ENCODE measurements at places on chromosomes 11 and 22. TPM values are rescaled to one million over a fixed set of nuclear protein-coding genes. Genes with fewer than 3 reads are reported as not detected.
A peak's percentile ranks its signal among the peaks of the same experiment; 100 is the strongest.

- no peak for DNase-seq
Observed at GRCh38 chr22:19240813-19241592, 50.5 kb downstream of the CLTCL1 start.

DNA sequence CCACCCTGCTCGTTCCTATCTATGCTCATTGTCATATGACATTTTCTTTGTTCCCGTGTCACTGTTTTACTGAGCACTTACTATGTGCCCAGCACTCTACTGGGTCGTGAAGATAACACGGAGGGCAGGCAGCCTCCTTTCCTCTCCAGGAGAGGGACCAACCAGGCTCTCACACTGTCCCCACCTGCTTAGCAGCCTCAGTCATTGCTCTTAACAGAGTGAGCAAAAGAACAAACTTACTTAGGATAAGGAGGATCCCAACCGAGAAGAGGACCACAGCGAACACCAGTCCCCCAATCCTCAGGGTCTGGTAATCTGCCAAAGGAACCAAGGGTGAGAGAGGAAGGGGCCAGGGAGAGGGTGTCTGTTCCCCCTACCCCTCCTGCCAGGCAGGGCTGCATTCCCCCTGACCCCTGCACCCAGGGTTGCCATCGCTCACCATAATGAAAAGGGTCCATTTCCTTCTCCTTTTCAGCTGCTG, 17.0 kb upstream of the FXYD2 start:
- no peak for DNase-seq

DNA sequence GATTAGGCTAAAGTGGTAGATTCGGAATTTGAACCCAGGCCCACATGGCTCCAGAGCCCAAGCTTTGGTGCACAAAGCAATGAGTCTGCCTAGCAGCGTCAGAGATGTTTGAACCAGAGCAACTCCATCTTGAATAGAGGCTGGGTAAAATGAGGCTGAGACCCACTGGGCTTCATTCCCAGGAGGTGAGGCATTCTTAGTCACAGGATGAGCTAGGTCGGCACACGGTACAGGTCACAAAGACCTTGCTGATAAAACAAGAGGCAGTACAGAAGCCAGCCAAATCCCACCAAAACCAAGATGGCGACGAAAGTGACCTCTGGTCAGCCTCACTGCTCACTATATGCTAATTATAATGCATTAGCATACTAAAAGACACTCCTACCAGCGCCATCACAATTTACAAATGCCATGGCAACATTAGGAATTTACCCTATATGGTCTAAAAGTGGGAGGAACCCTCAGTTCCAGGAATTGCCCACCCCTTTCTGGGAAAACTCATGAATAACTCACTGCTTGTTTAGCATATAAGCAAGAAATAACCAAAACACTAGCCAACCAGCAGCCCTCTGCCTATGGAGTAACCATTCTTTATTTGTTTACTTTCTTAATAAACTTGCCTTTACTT, 40.3 kb upstream of the DAGLA start:
- no peak for DNase-seq

DNA sequence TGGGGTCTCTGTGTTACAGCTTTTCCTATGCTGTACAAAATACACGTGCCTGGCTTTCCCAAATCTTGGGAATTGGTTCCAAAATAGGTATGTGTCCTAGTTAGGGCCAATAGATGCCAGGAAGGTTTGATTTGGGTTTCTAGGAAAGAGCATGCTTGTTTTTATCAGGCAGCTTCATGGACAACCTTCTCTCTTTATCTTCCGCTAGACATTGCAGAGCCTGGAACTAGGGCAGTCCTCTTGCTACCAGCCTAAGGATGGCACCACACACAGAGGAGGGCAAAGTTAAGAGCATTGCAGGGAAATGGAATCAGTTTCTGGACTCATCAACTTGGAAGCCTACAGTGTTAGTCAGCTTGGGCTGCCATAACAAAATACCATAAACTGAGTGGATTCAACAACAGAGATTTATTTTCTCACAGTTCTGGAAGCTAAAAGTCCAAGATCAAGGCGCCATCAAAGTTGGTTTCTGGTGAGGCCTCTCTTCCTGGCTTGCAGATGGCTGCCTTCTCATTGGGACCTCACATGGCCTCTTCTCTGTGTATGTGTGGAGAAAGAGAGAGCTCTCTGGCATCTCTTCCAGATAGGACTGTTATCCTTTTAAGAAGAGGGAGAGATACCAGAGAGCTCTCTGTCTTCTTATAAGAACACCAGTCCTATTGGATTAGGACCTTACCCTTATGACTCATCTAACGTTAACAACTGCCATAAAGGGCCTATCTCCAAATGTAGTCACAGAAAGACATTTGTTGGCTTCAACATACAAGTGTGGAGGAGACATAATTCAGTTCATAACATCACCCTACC, 27.3 kb upstream of the CREB3L1 start:
- no peak for DNase-seq

- no peak for DNase-seq
Observed at GRCh38 chr11:124872741-124873140, 7.5 kb downstream of the ROBO3 start.

DNA sequence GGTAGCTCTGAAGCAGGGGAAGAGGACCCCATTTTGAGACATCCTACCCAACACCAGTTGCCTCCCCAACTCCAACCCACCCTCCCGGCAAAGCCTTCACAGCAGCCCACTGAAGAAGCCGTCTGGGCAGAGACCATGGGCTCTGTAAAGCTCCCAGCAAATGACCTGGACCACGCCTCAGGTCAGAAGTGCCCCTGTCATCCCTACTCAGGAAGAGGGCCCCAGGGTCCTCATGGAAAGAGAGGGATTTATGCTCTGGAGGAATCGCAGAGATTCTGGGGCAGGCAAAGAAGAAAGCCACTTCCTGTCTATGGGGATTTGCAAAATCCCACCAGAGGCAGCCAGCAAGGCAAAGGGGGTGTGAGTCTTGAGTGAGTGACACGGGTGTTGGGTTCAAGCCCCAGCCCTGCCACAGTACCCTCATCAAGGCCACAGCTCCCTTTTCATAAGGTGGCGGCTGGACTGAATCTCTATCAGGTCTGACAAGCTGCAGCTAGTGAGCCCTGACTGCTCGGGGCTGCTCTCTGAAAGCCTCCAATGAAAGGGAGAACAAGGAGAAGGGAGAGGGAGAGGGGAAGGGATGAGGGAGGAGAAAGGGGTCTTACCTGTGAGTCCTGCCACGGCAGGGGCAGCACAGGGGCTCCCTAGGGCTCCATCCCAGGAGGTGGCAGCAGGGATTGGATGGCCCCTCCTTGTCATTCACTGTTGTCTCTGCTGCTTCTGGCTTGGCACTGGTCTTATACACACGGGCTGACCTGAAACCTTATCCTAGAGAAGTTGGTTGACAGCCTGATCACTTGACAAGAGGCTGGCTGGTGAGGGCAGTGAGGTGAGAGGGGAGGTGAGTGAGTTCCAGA, at the start of gene UCP3:
Gene UCP3 (minus strand): TSS at position 713 of the 857 bp plus-strand sequence. CDS start 2,043 bp downstream, outside the sequence.
- no peak for DNase-seq

- no peak for DNase-seq
Observed at GRCh38 chr11:114230031-114230704, 66.0 kb upstream of the NNMT start.

- DNase-seq = no peak
Observed at GRCh38 chr11:13966486-13966885, 4.0 kb downstream of the SPON1 start.

DNA sequence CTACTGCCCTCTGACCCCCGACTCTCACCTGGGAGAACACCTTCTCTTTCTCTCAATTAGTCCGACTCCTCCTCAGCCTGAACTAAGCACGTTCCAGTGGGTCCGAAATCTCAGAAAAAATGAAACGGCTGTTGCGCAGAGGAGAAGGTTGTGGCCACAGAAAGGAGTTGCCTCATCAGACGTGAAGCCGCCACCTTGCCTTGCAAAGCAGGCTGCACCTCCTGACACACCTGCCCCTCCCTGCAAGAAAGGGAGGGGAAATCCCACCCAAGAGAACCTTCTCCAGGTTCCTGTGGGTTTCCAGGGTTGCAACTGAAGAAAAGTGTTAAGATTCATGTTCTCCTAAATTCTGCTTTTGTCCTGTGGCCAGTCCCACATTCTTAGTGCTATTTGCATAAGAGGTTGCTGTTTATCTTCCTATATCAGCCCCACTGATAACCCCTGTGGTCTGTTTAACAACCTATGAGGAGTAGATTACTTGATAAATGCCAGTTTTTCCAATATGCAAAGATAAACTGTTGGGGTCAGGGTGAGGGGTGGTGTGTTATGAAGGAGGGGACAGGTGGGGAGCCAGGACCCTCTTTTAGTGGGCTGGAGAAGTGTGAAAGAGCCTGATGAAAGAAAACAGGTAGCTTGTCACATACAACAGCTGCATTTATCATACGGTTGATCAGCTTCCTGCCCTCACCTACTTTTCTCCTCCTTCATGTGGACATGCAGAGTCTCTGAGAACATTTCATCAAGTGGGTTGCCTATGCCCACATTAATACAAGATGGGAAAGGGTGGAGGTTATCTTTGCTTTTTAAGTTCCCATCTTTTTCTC, 18.2 kb downstream of the ZBTB16 start:
- no peak for DNase-seq

- peak; percentile 65 for DNase-seq
Observed at GRCh38 chr11:4025967-4026324, 68.7 kb upstream of the RRM1 start.

- DNase-seq = peak; percentile 27
Observed at GRCh38 chr11:38900211-38900610, 2302.2 kb upstream of the RAG2 start.

- no peak for DNase-seq
Observed at GRCh38 chr11:74086242-74086884, 77.5 kb upstream of the UCP3 start.

- no peak for DNase-seq
Observed at GRCh38 chr11:70397336-70397982, 870 bp upstream of the CTTN start.

OR11H1 gene
- polyA plus RNA-seq = not detected
